ENCODE measurements at places on chromosomes 1 and 21.

- DNase-seq: no peak
These were observed 19.2 kb upstream of the ID3 start for GRCh38 chr1:23578311-23578996.

DNA sequence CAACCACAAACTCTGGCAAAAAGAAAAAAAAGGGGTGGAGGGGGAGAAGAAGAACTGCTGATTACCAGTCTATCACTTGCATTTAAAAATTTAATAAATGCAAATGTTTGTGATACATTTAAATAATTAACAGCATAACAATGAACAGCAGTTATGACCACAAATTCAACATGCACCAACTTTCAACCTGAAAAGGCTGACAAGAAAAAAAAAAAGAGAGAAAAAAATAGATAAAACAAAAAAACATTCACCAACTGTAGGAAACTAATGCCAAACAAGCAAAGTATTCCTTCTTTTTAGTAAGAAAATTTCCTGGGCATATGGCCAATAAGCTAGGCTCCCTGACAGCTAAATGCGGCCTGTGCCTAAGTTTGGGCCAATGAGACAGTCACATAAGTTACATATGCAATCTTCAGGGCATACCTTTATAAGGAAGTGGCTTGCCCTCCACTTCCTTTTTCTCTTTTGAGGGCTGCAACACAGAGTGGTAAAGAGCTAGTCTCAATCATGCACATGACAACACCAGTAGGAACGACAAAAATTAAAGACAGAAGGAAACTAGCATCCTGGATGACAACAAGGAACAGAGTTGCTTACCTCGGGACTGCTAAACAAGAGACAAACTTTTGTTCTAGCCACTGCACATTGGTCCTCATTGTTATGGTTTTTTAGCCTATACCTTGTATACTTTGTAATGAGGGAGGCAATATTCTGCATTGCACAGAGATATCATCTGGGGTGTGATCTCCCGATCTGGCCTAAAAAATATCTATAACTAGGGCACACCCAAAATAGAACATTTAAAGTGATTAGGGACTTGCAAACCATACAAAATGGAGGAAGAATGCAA lies 24.2 kb upstream of the PHTF1 start:
- peak; percentile 13 for DNase-seq

DNA sequence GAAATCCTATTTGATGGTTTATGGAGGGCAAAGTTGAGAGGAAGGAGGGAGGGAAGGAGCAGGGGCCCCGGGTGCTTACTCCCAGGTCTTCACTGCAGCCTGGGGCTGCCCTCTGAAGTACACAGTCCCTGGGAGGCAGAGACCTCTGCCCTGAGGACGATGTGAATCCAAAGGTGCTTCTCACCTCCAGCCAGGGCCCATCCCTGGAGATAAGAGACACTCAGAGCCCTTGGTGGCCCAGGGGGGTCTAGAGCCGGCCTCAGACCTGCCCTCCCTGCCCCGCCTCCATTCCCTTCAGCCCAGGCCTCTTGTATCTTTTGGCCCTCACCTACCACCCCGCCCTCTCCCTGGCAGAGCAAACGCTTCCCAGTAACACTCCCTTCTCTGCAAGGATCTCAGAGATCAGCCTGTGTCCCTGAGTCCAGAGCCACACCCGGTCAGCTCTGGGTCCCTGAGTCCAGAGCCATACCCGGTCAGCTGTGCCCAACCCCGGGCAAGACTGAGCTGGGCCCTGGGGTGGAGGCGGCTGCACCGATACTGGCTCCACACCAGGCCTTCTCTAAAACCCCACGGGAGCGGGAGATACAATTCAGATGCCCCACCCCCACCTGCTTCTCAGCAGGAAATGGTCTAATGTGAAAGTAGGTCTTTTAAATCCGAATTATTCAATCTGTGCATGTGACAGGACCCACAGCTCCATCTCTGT lies 3.6 kb upstream of the GNB1 start:
- DNase-seq: no peak

- DNase-seq: no peak
These were observed 313.1 kb downstream of the MATN1 start for GRCh38 chr1:30410153-30410851.

DNA sequence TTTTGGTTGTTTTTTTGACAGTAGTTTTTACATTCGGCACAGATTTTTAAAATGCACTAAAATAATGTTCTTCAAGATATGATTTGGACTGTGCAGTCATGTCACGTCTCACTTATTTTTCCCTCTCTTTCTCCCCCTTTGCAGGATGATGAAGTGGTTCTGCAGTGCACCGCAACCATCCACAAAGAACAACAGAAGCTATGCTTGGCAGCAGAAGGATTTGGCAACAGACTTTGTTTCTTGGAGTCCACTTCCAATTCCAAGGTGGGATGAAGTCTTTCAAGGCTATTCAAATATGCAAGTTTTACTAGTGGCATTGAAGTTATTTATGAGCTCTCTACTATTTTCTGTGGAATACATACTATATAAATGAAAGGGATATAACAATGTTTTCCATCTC lies 228.4 kb downstream of the RYR2 start:
- DNase-seq: no peak

DNA sequence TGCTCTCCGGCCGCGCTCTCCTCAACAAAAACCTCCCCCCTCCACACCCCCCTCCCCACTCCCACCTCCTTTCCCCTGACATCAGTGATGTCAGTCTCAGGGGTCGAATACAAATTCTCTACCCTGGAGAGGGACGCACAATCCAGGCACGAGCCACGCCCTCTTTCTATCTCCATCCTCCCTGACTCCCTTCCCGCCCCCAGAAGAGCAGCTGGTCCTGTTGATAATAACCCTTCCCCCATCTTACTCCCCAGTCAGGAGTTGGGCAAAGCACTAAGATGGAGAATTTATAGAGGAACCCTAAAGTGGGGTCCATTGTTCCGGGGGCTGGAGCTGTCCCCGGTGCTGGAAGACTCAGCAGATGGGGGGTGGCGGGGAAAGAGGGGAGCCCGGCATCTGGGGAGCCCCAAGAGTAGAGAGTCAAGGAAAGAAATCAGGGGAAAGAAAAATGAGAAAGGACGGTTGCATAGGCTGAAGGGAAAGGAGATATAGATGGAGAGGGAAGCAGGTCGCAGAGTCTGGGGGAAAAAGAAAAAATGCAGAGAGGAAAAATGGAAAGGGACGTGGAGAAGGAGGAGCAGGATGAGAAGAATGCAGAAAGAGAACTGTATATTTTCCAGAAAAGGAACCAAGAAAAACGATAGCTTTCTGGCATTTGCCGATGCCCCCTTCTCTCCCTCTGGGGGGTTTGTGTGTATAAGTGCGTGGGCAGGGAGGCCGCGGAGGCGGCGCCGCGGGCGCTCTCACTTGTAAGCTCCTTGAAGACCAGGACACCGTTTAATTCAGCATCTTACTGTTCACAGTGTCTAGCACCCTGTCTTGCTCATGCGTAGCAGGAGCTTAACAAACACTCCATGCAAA lies at the start of gene CELF3:
Gene CELF3 (minus strand): TSS at position 33 of the 861 bp plus-strand sequence. CDS start 783 bp downstream, outside the sequence.
- DNase-seq: no peak

DNA sequence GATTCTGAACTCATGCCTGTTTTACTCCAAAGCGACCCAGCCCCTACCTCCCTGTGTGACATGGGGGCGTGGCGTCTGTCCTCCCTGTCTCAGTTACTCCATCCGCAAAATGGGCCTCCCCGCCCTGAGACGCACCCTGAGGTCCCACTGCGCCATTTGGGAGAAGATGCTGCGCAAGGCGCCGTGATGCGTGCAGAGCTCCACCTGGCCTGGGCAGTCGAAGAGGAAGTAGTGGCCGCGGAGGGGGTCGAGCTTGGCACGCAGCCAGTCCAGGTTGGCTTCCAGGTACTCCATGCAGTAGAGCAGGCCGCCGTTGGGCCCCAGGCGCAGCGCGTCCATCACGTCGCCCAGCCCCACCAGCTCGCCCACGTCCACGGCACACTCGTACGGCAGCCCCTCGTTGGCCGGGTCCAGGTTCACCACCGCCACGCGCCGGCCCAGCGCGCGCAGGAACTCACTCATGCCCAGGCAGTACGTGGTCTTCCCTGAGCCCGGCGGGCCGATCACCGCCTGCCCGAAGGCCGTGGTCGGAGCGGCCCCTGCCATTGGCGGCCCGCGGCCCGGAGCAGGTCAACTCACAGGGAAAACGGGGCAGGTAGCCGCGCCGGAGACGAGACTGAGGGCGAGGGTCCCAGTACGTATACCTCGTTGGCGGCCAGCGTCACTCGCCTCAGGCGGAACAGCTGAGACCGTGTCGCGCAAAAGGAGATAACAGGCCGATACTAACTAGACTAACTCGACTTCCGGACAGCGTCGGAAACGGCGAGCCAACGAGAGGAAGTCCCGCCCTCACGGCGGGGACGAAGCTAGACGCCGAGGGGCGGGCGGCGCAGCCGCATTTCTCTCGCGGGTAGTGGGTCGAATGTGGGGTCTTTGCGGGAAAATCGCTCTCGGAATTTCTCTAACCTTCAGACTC lies at the start of gene GPN2:
Gene GPN2 (minus strand): TSS at position 733 of the 916 bp plus-strand sequence. CDS start 187 bp downstream, at position 546.
- peak; percentile 71 for DNase-seq

- DNase-seq: no peak
These were observed 7.1 kb upstream of the NAV1 start for GRCh38 chr1:201531551-201532425.

- DNase-seq: no peak
These were observed 737.6 kb downstream of the PLA2G4A start for GRCh38 chr1:187566354-187566753.

DNA sequence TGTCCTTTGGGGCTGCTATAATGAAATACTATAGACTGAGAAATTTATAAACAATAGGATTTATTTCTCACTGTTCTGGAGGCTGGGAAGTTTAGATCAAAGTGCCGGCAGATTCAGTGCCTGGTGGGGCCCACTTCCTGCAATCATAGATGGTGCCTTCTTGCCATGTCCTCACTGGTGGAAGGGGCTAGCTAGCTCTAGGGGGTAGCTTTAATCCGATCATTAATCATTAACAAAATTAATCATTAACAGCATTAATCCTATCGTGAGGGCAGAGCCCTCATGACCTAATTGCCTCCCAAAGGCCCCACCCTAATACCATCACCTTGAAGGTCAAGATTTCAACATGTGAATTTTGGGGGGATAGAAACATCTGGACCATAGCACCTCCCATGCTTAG lies 124.3 kb downstream of the TRABD2B start:
- no peak for DNase-seq

GRCh38 chr1:2583331-2583791 lies 3.2 kb upstream of the PRXL2B start:
- DNase-seq: no peak

DNA sequence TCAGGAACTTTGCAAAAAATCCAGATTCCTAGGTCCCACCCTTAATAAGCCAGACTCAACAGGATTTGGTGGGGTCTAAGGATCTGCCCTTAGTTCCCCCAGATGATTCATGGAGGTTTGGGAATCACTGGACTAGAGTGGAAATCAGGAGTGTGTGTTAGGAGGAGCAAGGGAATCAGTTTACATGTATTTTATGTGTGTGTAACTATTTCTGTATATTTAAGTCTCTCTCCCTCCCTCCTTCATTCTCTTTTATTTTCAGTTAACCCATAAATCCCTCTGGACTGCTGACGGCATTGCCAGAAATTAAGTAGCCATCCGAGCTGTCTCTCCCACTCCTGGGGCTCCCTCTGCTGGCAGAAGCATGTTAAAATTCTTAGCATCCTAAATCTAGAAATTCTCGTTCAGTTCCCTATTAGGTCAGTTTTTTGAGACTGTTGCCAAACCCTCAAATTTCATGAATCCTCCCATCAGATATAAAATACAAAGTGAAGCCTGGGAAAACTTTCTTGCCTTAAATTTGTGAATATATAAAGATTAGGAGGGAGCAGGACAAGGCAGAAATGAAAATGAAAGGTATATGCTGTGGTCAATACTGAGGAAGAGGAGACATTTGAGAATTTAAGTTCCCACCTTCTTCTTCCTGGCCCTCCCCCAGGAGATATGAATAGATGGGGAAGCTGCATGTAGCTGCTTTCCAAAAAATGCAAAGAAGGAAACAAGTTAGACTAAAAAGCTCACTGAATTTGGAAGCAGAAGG lies 11.7 kb upstream of the HSD11B1 start:
- peak; percentile 36 for DNase-seq

- DNase-seq: peak; percentile 5
These were observed 16.0 kb upstream of the EPS15 start for GRCh38 chr1:51535006-51535592.

DNA sequence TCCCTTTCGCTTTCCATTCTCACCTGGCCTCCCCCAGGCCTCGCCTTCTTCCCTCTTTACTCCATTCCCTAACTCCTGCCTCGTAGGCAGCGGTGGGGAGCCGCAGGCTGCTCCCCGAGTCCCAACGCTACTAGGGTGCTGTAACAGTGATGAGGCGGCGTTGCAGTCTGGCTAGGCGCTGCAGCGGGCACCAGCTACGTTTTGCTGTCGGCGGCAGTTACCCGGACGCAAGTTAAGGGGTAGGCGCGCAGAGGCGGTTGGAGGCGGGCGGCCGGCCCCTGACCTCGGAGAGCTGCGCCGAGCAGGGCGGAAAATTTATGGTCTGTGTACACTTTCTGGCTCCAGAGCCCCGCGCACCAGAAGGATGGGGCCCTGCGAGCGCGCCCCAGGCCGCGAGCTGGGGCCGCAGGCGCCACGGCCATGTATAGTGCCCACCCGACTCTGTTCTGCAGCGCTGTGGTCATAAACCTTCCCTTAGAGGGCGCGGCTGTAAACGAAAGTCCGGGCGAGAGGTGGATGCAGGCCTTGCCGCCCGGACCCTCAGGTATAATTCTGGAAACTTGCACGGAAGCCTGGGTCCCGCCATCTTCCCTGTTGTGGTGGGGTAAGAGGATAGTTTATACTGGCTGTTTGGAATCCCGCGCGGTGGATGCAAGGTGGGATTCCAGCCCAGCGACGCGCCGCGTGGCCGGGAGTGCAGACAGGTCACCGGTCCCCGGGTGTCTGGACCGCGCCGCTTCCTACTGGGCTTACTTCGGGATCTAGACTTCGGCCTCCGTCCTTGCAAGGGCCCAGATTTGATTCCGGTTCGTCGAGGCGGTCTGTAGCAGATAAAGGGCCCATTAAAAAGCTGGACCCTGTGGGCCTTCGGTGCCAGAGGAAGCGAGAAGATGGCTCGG lies 15.0 kb downstream of the HLX start:
- DNase-seq: no peak

GRCh38 chr21:16176570-16176969 lies 446.8 kb downstream of the USP25 start:
- DNase-seq: no peak

DNA sequence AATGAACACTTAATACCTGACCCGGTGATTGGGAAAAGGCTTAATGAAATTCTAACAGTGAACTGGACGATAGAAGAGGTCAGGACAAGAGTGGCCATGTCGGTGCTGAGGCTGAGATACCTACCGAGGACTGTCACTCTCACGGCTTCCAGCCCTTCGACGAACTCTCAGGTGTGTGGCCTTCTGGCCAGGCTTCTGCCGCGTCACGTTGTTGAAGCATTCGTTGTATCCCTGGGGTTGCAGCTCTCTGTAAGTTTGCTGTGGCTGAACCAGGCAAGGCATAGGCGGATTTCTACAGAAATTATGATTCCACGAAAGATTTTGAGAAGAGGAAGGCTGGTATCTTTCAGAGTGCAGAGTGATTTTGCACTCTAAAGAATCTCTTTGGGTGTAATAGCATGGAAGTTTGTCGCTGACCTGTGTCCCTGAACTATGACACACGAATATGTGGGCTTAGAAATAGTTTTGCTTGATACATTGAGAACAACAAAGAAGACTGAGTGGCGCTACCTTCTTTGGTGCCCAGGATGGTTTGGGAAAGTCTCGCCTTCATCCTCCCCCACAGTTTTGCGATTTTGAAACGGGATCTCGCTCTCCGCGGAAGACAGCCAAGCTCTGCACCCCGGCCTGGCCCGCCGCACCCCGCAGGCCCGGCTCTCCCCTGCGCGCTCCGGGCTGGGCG lies 403 bp upstream of the EPHX4 start:
- DNase-seq: no peak
